ENCODE measurements at places on chromosomes 6 and 20. TPM values are rescaled to one million over a fixed set of nuclear protein-coding genes. Genes with fewer than 3 reads are reported as not detected.

DNA sequence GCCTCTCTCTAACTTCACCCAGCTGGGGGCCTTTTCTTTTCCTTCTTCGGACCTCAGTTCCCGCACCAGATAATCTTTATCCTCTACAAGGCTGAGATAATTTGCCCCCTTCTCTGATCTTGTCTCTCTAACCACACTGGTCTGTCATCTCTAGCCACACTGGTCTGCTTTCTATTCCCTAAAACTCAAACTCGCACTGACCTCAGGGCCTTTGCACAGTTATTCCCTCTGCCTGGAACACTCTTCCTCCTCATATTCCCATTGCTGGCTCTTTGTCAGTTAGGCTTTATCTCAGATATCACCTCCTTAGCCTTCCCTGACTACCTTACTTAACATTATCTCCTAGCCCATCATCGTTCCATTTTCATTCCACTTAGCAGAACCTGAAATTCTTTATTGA, 7.6 kb downstream of the RIMS4 start:
- DNase-seq = no peak

- no peak for DNase-seq
These were observed 310.0 kb upstream of the PRND start for GRCh38 chr20:4411744-4412143.

- peak; percentile 95 for DNase-seq
These were observed 27.8 kb upstream of the TLDC2 start for GRCh38 chr20:36848078-36848660.

- DNase-seq = no peak
These were observed 50.2 kb upstream of the CAP2 start for GRCh38 chr6:17343215-17343614.

- no peak for DNase-seq
These were observed 92.9 kb downstream of the SHLD1 start for GRCh38 chr20:5843054-5843592.

GRCh38 chr6:124535746-124536145, 426.5 kb upstream of the RNF217 start:
- DNase-seq = no peak

GRCh38 chr20:53660078-53660909, 66.7 kb upstream of the ZNF217 start:
- peak; percentile 32 for DNase-seq

DNA sequence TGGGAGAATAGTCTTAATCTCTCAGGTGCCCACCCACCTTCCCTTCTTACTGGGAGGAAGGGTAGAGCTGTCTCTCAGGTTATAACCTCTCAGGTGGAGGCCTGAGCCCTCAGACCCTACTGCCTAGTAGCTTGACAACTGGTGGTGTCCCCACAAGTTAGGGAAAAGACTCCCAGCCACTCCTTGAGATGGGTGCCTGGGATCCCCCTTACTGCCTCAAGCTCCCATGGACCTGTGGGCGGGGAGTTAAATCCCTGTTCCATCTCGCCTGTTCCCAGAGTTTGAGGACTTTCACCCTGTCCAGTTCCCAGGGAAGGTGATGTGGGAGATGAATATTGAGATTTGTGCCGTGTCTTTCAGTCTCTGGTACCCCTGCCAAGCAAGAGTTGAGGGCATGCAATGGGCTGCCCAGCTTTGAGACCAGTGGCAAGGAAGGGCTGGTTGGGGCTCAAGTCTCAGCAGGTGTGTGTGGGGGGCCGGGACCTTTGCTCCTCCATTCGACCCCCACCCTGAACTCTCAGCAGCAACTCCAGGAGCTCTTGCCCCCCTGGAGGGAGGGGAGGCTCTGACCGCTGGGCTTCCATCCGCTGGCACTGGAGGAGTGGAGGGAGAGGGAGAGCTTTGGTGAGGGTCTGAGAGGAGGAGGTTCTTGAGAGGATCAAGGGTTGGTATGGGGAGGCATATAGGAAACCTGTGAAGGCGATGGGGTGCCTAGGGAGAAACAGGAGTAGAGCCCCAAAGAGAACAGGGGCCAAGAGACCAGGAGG, 1.1 kb upstream of the PBX2 start:
- no peak for DNase-seq

DNA sequence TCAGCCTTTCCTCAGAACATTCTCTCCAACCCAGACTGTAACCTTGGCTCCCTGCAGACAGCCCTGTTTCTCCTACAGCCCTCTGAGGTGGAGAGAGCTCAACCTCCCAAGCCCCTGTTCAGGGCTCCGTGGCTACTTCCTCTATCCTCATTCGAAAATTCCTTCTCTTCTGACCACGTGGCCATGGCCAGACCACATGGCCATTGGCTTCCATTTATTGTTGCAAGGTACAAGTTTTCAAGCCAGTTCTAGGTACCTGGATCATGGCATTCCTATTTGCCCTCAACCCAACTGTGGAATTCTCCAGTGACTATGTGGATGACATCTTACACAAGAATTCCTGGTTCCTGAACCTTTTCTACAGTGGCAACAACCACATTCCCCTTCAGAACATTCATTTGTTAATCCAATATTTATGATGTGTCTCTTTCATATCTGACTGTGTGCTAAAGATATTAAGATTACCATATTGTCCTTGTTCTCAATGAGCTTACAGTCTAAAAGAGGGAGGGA, 161.9 kb downstream of the GMPR start:
- DNase-seq = no peak

DNA sequence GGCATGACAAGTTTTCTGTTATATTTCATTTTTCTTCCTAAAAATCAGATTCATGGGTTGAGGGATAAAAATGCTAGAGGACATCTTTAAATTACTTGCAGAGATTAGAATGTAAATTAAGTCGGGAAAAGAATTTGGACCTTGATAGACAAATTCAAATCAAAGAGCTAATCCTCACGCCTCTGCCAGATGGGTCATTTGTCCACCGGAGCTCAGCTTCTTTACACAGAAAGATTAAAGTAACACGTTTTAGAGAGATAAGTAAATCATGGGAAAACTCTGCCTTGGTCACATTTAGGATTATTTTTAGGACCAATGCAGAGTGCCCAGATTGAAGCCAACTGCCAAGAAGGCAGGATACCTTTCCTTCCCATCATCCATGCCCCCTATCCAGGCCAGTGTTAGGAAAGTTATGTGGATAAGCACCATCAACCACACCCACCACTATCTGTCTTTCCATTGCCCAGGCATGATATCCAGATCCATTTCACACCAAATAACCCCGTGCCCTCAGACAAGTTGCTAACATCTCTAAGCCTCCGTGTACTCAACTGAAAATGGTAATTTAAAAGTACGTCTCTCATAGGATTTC, 397.4 kb upstream of the PLCB4 start:
- no peak for DNase-seq

GRCh38 chr20:37907677-37908401, 4.9 kb downstream of the VSTM2L start:
- DNase-seq = peak; percentile 86

- DNase-seq = no peak
These were observed 132.9 kb upstream of the PMEPA1 start for GRCh38 chr20:57842720-57843119.

GRCh38 chr6:78810146-78810545, 57.2 kb upstream of the IRAK1BP1 start:
- DNase-seq = peak; percentile 75

GRCh38 chr6:154187203-154187602, 148.2 kb downstream of the OPRM1 start:
- DNase-seq = no peak

- no peak for DNase-seq
These were observed 16.2 kb upstream of the ARFGEF2 start for GRCh38 chr20:48905297-48905647.

DNA sequence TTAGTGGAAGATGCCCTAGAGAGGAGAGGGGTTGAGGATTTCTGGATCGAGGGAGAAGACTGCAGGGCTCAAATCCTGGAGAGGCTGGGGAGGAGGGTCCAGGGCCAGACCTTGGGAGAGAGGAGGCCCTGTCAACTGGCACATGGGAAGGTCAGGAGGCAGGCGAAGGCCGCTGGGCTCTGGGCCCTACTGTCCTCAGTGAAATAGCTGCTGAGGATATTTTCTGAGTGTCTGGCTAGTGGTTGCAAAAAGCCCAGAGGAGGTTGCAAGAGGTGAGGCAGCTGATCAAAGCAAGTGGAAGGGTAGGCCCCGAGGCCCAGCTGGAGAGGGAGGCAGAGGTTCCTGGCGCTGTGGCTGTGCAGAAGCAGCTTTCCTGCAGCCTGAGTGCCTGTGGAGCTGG, 103.4 kb upstream of the MLN start:
- no peak for DNase-seq

DNA sequence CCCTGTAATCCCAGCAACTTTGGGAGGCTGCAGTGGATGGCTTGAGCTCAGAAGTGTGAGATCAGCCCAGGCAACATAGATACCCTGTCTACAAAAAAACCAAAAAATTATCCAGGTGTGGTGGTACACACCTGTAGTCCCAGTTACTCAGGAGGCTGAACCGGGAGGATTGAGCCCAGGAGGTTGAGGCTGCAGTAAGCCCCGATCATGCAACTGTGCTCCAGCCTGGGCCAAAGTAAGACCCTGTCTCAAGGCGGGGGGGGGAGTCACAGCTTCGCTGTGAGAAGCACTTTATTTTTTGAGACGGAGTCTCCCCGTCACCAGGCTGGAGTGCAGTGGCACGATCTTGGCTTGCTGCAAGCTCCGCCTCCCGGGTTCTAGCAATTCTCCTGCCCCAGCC, 54.2 kb downstream of the EZR start:
- DNase-seq = no peak

DNA sequence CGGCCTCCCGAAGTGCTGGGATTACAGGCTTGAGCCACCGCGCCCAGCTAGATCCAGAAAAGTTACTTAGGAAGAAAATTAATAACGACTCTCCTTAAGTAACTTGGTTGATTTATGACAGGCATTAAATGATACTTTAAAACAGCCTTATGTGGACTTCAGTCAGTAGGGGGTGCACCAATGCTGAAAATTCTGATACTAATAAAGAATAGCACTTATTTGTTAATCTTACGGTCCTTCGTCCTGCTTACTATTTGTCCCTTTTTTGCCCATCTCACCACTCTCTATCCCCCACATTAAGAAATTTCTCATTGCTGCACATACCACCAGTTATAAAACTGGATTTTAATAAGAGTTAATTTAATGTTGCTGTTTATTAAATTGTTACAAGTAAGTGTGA, 12.7 kb upstream of the PRELID3B start:
- peak; percentile 50 for DNase-seq

- no peak for DNase-seq
These were observed 13.8 kb downstream of the HECA start for GRCh38 chr6:139148557-139149235.

GRCh38 chr6:51045548-51045947, 226.9 kb downstream of the TFAP2B start:
- DNase-seq = no peak

- no peak for DNase-seq
These were observed 96.2 kb downstream of the PLCB1 start for GRCh38 chr20:8228315-8228714.

DNA sequence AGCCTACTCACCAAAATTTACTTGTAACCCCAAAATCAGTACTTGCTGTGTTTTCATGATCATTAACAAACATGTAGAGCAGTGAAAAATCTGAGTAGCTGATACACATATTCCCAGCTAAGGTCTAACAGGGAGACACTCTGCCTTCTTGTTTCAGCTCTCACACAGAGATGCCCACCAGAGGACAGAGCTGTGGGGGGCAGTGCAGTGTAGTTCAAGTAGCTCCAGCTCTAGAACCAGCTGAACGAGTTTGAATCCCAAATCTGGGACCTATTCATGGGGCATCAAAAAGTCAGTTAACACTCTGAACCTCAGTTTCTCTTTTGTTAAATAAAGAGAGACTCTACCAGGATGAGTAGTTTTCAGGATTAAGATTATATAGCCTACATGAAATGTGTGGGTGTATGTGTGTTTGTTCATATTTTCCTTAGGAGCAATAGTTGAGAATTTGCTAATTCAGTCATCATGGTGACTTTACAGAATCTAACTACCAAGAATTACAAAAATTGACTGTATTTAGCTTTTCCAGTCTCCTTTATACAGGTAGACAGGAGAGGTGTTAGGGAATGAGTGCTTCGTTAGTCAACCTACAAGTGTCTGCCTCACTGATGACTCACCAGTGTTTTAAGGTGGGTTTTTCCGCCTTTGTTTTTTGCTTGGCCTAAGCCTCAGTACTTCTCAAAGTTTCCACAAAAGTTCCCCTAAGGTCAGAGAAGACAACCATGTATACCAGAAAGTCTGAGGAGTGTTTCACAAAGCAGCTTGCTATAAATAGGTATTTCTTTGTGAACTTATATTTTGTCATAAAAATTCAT, 164.0 kb upstream of the RUNX2 start:
- peak; percentile 6 for DNase-seq

GRCh38 chr20:42152575-42152974, 534.4 kb upstream of the CHD6 start:
- DNase-seq = no peak

- DNase-seq = no peak
These were observed 7.8 kb upstream of the NEU1 start for GRCh38 chr6:31870385-31870921.

- no peak for DNase-seq
These were observed 112.5 kb downstream of the SNX5 start for GRCh38 chr20:17856024-17856564.

DNA sequence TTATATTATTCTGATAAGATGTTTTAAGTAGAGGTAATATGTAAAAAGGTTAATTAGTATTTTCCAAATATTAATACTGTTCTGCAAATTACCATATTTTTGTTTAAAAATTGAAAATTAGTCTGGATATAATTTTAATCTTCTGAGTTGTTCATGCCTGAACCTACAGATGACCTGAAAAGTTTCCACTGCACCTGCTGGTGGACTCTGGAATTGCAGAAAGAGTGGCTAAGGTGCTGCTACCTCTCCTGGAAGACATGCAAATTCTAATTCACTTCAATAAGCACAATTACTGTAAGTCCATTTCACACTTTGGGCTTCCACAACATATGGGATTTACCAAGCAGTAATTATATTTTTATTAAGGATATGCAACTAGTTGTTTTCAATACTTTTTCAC, 77.7 kb upstream of the OLIG3 start:
- peak; percentile 15 for DNase-seq

- peak; percentile 51 for DNase-seq
These were observed 54.3 kb downstream of the ANKRD60 start for GRCh38 chr20:58173930-58174707.

GRCh38 chr6:10451828-10452509, 37.1 kb upstream of the TFAP2A start:
- DNase-seq = peak; percentile 91

STX11 gene
- 1.1 TPM for total RNA-seq

MCHR2 gene
- not detected for total RNA-seq

BPIFB2 gene
- not detected for total RNA-seq

SRSF12 gene
- total RNA-seq = under 0.01 TPM

C20orf204 gene
- 0.32 TPM for total RNA-seq

PRSS16 gene
- not detected for total RNA-seq

PAX1 gene
- not detected for total RNA-seq

HS3ST5 gene
- not detected for total RNA-seq

SLC17A9 gene
- 19.5 TPM for total RNA-seq

LRP11 gene
- total RNA-seq = 108 TPM

OOEP gene
- not detected for total RNA-seq

DPPA5 gene
- not detected for total RNA-seq

SEMG1 gene
- total RNA-seq = not detected

TMEM217 gene
- total RNA-seq = 4.6 TPM

LRFN2 gene
- not detected for total RNA-seq

BICRAL gene
- 5.4 TPM for total RNA-seq

CAGE1 gene
- total RNA-seq = not detected

FAM120B gene
- total RNA-seq = 17.1 TPM

SLC12A5 gene
- total RNA-seq = not detected

OPRM1 gene
- total RNA-seq = not detected

ULBP1 gene
- 6.1 TPM for total RNA-seq
